Mesothelial cell of epicardium (in vitro differentiated cells): ENCODE measurements at places on chromosomes 7 and 10. TPM values are rescaled to one million over a fixed set of nuclear protein-coding genes. Genes with fewer than 3 reads are reported as not detected.

- peaks cover 2% of the 10 kb centered on the region for H3K27me3 ChIP-seq
- H3K4me3 ChIP-seq, result no peak overlapping the region
- no peaks in the 10 kb centered on the region for H3K4me1 ChIP-seq
- no peaks in the 10 kb centered on the region for H3K36me3 ChIP-seq
- no peak for DNase-seq
- no peak overlapping the region for H3K27ac ChIP-seq
Observed at GRCh38 chr10:109780997-109781396, 142.3 kb downstream of the XPNPEP1 start.

GRCh38 chr10:99698504-99699080, 33.3 kb downstream of the COX15 start:
- H3K27ac ChIP-seq, result no peak overlapping the region
- no peak overlapping the region for H3K4me3 ChIP-seq

GRCh38 chr7:28700790-28701203, 257.3 kb downstream of the TRIL start:
- H3K27me3 ChIP-seq, result no peaks in the 10 kb centered on the region
- H3K4me1 ChIP-seq, result peaks cover 40% of the 10 kb centered on the region
- no peak for DNase-seq

DNA sequence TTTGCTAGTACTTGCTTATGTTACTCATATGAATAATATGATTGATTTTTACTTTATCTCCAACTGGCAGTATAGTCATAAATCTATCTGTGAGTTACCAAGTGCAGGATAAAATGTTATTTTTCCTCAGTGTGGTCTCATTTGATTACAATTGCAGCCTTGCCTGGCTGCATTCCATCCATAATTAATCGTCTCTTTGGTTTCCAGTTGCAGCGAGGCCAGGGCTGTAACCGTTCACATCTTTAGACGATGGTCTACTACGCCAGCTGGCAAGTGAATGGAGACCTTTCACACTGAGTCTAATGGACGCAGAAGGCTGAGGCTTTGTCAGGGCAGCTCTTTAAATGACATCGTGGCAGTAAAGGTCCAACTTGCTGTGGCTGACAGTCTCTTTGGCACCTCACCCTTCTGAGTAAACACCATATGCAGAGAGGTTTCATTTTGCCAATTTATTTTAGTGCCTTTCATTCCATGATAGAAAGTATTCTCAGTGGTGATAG, 84.0 kb downstream of the ARL4A start:
- H3K36me3 ChIP-seq, result peaks cover 9% of the 10 kb centered on the region
- peak overlapping the region; percentile 91 for H3K27ac ChIP-seq
- H3K4me3 ChIP-seq, result peak overlapping the region; percentile 43
- no peaks in the 10 kb centered on the region for H3K27me3 ChIP-seq
- H3K4me1 ChIP-seq, result peaks cover 41% of the 10 kb centered on the region

Gene DDX21
- 39.8 to 42.6 TPM (median 42.1 TPM) in 3 replicates for total RNA-seq

- H3K4me3 ChIP-seq, result peak overlapping the region; percentile 64
- peaks cover 68% of the 10 kb centered on the region for H3K4me1 ChIP-seq
- no peaks in the 10 kb centered on the region for H3K27me3 ChIP-seq
- DNase-seq, result peak; percentile 75
- H3K27ac ChIP-seq, result no peak overlapping the region
Observed at GRCh38 chr10:79242620-79243152, 104.6 kb upstream of the PPIF start.

DNA sequence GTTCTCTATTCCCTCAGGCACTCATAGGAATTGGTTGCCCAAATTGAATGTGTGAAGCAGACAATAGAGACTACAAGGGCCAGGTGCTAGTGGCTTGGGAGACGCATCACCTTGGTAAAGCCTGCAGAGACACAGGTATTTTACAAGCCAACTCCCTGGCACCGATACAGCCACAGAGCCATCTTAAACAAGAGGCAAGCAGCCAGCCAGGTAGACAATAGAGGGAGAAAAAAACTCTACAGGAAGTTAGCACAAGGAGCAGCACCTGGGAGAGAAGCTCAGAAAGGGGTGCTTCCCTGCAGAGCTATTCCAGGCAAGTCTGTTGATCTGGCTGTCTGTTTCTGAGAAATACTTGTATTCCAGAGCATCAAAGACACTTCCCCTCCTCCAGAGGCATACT, 43.0 kb upstream of the CDK1 start:
- H3K27ac ChIP-seq, result no peak overlapping the region
- H3K4me1 ChIP-seq, result peaks cover 42% of the 10 kb centered on the region
- H3K27me3 ChIP-seq, result peaks cover 1% of the 10 kb centered on the region
- DNase-seq, result no peak
- H3K4me3 ChIP-seq, result no peak overlapping the region
- no peaks in the 10 kb centered on the region for H3K36me3 ChIP-seq

Gene NPY4R2
- 0.14 TPM in 1 of 3 replicates, not detected in the others for total RNA-seq
